BJ (cell line): ENCODE measurements at places on chromosomes 16 and 17. TPM values are rescaled to one million over a fixed set of nuclear protein-coding genes. Genes with fewer than 3 reads are reported as not detected.

Gene CEP295NL
- 0.13 and 0.15 TPM in 2 replicates for polyA plus RNA-seq

Gene APOH
- not detected in 2 replicates for polyA plus RNA-seq

Gene CBX4
- polyA plus RNA-seq: 8.0 and 10.4 TPM in 2 replicates

Gene NUDT16L1
- polyA plus RNA-seq: 17.4 and 33.3 TPM in 2 replicates

Gene MEOX1
- not detected in 2 replicates for polyA plus RNA-seq

Gene HSF5
- polyA plus RNA-seq: not detected in 2 replicates

Gene LPO
- polyA plus RNA-seq: 0.06 and 0.07 TPM in 2 replicates

Gene NPIPA2
- 0.80 and 1.2 TPM in 2 replicates for polyA plus RNA-seq

Gene CDH13
- 86.2 and 113 TPM in 2 replicates for polyA plus RNA-seq

Gene GPR139
- polyA plus RNA-seq: not detected in 2 replicates

Gene TNFSF12
- polyA plus RNA-seq: 29.2 and 49.5 TPM in 2 replicates

Gene TBC1D3H
- not detected in 2 replicates for polyA plus RNA-seq

Gene KRTAP2-2
- 0.16 TPM in 1 of 2 replicates, not detected in the other for polyA plus RNA-seq

Gene PITPNM3
- polyA plus RNA-seq: 0.39 and 0.64 TPM in 2 replicates

Gene RPS15A
- polyA plus RNA-seq: 2,792 and 4,325 TPM in 2 replicates

Gene CRISPLD2
- 109 and 183 TPM in 2 replicates for polyA plus RNA-seq

Gene SHBG
- 0.85 and 1.2 TPM in 2 replicates for polyA plus RNA-seq

Gene PLXDC1
- polyA plus RNA-seq: 1.8 and 5.0 TPM in 2 replicates

Gene TNK1
- 1.7 and 2.2 TPM in 2 replicates for polyA plus RNA-seq

Gene TMEM235
- not detected in 2 replicates for polyA plus RNA-seq

Gene ITGAL
- polyA plus RNA-seq: 0.06 TPM in 2 replicates
